Activated CD4-positive, CD25-positive, alpha-beta regulatory T cell (primary cell): ENCODE measurements at places on chromosomes 5 and 9.

DNA sequence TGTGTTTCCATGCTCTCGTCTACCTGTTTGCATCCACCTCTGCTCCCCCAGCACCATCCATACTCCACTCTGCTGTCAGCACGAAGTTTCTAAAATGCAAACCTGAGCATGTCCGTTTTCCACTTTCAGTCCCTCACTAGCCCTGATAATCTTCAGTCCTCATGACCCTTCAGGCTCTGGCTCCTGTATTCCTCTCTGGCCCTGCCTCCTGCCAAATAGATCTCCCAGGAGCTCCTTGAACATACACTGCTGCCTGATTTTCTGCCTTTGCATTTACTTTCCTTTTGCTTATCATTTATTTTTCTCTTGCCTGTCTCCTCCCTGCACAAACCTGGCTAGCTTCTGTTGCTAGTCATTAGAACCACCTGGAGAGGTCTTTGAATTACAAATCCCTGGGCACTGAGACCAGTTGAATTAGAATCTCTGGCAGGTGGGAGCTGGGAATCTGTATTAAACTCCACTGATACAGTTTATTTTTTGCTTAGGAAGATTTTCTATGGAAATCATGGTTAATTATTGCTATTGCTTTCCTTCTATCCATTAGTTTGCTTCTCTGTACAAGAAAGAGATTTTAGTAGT, 18.5 kb downstream of the ARHGEF28 start:
- DNase-seq: no peak

DNA sequence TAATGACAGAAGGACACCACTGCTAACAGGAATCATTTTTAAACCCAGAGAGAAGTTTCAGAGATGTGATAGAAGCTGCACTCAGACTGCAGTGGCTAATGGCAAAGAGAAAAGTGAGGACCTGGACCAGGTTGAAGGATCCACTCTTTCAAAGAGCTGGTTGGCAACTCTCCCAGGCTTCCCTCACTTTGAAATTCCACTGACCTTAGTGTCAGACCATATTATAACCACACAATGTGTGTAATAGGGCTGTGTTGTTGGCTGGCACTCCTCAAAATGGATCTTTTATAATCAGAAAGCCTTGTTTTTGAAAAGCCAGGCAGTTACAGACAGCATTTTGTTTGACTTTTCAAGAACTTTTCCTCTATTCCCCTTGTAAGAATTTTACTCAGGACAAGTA, 280.7 kb downstream of the PRELID2 start:
- no peak for DNase-seq

DNA sequence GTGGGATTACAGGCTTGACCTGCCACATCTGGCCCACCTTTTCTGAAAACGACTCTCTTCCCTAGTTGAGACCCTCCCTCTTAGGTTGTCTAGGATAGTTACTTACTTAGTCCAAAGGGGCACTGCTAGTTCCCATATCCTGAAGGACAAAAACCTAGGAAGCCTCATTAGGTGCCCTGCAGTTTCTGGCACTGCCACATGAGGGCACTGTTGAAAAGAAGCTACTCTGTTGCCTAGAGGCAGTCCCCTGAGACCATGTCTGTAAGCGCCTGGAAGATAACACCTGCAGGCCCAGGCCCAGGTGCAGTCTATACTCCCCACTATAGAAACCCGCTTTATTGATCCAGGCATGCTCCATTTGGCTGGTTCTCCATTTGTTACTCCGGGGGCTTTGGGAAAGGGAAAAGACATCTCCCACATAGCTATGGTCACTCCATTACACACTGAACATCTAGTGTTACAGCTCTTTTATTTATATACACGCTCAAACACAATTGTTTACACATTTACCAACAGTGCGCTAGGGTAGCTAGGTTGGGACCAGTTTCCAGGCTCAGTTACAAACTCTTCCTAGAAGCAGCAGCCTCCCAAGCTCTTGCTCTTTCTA, 73.4 kb upstream of the PPARGC1B start:
- DNase-seq: no peak

DNA sequence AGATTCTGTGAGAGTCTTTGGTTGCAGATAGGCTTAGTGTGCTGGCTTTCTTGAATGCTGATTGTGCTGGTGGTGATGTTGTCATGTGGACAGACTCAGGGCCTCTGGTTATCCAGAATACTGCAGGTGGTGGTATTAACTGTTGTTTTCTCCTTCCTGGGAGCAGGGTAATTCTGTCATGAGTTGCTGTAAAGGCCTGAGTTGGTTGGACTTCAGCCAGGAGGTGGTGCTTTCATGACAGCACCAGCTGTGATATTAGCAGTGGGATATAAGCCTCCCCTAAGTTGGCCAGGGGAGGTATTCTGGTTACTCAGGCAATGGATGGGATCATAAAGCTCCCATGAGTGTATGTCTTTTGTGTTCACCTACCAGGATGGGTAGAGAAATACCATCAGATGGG, 16.4 kb upstream of the RNF180 start:
- no peak for DNase-seq

GRCh38 chr5:145976431-145977155, 40.2 kb downstream of the SH3RF2 start:
- no peak for DNase-seq

GRCh38 chr9:135385793-135386192, 93.8 kb upstream of the PPP1R26 start:
- DNase-seq: no peak

DNA sequence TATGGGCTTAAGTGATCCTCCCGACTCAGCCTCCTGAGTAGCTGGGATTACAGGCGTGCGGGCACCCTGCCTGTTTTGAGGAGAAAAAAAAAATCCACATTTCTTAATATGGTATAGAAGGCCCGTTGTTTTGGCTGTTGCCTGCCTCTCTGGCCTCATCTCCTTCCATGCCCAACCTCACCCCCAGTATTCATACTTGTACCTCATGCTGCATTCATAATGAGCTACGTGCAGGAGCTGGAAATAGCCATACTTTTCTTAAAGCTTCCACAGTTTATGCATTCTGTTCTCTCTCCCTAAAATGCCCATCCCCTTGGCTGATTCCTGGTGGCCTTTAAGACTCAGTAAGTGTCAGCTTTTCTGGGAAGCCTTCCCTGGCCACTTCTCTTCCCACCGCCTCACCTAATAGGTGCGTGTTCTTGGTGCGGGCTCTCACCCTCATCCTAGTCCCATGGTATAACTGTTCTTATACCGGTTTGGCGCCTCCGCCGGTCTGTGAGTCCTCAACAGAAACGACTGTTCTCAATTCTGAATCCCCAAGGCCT, 2.1 kb upstream of the TPM2 start:
- no peak for DNase-seq
